ENCODE measurements at places on chromosomes 6 and 20.

DNA sequence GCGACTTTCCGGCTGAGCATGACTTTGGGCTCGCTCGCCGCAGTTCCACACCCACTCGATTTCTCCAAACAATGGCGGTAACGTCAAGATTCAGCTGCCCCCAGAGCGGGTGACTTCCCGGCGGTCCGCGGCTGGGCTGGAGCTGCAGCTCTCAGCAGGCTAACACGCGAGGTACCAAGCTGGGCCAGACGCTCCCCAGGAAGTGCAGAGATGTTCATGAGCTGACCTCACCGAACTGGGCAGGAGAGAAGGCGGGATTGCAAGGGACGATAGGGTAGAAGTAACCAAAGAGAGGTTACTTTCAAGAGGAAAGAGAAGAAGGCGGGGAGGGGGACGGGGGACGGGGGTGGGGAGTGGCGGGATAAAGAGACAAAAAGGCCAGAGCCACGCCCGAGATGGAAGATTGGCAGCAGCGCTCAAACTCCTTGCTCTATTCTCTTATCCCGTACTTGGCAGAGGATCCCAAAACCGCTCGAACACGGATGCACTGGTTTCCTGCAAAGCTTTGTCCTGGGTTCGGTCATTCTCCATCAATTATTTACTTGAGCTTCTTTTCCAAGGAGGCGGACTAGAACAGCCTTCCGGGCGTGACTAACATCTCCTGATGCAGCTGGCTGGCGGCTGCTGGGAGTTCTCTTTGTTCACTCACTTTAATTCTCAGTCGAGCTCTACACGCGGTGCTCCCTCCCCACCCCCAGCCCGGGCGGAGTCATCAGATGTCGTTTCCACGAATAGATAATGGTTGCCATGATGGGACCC, at the start of gene MTCL3:
Gene MTCL3, minus strand, starts transcription at position 626 of the 759 bp plus-strand sequence.
- no peak for DNase-seq

GRCh38 chr6:35294308-35294945, 3.2 kb upstream of the DEF6 start:
- no peak for DNase-seq

DNA sequence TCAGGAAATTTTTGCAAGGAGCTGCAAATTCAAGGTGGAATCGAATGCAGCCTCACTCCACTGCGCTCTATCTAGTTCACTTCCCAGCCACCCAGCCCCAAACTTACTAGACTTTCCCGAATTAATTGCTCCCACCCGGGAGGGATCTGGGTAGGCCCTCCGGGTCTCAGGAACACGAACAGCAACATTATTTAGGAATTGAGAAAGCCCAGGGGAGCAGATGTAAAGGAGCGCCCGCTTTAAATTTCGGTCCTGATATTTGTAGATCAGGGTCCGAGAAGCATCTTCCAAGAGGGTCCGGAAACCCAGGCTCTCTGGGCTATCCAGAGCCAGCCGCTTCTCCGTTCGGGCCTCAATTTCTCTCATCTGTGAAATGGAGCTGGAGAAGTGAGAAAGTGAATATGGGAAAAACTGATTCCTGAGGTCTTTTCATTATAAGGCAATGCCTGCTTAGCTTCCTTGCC, 490 bp upstream of the ID1 start:
- no peak for DNase-seq

- no peak for DNase-seq
Observed at GRCh38 chr20:61994546-61994945, 71.1 kb downstream of the TAF4 start.

DNA sequence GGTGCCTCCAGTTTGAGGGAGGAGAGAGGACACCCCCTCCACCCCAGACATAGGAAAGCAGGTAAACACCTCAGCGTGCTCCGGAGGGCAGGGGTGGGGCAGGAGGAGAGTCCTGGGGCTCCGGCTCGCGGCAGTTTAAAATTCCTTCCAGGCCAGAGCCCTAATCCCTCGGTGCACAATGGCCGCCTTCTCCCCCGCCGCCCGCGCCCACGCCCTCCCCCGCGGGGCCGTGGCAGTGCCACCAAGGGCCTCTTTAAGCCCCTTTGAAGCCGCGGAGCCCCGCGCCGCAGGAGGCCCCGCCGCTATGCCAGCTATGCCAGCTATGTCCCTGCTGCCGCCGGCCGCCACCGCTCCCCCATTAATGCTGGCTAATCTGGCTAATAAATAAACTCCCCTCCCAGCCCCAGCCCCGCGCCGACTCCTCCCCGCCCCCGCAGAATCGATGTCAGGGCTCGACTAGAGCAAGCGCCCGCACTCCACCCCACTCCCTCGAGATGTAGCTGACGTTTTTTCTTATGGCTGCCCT, 125.1 kb downstream of the MRPL14 start:
- DNase-seq = no peak

DNA sequence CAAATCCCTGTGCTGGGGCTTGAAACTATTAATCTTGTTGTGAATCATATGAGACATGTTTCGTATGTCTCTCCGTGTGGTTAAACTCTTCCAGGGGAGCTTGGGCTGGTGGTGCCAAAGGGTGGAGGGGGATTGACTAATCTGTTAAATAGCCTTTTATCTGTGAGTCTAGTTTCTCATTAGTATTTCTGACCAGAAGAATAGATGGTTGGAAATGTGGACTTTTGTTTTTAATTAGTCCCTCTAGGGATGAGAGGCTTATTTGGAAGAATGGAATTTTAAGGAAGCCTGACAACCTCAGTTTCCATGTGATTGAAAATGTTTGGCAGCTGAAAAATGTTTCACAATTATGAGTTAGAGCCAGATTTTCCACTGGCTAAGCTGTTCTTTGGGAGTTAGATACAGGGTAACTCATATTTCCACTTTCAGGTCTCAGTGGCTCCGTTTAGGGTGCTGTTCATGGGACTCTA, 117.3 kb downstream of the BCKDHB start:
- DNase-seq = no peak

DNA sequence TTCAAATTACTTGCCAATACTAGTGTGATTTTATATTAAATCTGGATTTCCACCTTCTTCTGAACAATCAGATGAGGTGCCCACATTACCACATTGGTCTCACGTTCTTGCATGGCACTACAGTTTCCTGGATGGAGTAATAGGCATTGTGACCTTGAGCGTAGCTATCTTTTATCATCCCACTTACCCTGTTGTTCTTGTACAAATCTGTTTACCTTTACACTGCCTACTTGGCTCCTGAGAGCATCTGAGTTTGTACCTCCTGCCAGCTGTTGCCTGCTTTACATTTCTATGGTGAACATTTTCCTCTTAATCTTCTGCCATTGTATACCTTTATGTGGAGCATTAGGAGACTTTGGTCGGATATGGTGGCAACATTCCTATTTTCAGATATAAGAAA, 90.7 kb downstream of the AKAP7 start:
- no peak for DNase-seq

GRCh38 chr6:147438758-147439528, 69.5 kb upstream of the SAMD5 start:
- no peak for DNase-seq

- no peak for DNase-seq
Observed at GRCh38 chr6:1525364-1526038, 84.2 kb upstream of the FOXC1 start.

DNA sequence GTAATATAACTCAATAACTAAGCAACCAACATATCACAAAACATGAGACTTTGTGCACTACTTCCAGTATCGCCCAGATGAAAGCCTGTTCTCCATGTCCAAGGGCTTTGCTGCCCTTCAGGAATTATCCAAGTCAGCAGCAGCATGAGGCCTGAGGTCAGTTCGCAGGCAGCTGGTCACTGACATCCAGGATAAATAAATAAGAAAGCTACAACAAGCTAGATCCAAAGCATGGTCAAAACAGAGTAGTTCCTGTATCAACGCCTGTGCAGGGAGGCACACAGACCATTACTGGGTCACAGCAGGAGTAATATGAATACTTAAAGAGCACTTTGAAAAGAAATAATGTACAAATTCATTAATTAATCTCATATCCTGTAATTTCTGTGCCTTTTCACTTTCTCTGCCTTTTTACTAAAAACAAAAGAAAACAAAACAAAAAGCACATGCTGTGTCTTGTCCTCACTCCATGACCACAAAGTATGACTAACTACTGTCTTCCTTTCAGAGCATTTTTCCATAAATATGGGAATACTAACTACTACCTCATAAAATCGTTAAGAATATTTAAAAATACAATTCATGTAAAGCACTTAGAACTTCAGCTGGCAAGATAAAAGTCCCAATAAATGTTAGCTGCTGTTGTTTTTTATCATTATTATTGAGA, 374.9 kb upstream of the IRAK1BP1 start:
- no peak for DNase-seq

DNA sequence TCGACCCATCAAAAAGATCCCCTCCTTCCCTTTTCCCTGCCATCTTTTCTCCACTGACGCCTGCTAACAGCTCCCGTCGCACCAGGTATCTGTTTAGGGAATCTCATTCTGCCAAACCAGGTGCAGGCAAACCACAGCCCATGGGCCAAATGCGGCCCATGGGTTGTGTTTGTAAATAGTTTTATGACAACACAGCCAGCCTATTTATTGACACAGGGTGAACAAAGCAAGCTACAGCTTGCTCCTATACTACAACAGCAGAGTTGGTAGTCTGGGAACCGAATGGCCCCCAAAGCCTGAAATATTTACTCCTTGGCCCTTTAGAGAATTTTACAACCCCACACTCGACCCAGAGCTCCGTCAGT, 16.4 kb downstream of the NFATC2 start:
- no peak for DNase-seq

- no peak for DNase-seq
Observed at GRCh38 chr20:16621435-16622141, 48.3 kb upstream of the KIF16B start.

DNA sequence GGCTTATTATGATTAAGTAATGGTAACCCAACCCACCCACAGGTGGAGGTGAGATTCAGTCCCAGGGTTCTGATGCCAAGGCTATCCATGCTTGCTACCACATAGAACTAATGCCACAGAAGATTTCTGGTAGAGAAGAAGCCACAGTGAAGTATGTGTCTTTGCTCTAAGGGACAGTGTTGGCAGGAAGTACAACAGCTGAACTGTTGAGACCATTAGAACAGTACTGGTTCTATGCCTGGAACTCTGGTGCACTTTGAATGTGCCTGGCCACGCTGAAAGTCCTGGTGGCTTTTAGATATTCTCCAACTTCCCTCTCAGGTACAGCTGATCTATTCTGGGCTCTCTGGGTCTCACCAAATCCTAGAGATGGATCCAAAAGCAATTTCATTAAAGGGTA, 7.8 kb downstream of the STX7 start:
- DNase-seq = no peak

- DNase-seq = no peak
Observed at GRCh38 chr20:53914091-53914780, 156.2 kb downstream of the BCAS1 start.

GRCh38 chr20:2086980-2087377, 14.6 kb upstream of the STK35 start:
- no peak for DNase-seq

DNA sequence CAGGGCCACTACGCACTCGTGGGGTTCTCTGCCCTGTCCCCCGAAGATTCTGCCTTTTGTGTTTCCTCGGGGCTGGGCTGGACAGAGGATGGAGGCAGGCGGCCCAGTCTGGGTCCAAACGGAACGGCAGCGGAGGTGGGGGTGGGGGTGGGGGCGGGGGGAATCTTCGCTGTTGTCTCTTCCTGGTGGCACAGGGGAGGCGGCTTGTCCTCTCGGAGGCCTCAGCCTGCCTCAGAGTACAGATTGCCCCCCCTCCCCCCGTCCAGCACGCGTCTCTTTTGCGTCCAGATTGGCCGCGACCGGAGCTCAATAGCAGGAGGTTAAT, 1.4 kb upstream of the INSM1 start:
- DNase-seq = no peak

DNA sequence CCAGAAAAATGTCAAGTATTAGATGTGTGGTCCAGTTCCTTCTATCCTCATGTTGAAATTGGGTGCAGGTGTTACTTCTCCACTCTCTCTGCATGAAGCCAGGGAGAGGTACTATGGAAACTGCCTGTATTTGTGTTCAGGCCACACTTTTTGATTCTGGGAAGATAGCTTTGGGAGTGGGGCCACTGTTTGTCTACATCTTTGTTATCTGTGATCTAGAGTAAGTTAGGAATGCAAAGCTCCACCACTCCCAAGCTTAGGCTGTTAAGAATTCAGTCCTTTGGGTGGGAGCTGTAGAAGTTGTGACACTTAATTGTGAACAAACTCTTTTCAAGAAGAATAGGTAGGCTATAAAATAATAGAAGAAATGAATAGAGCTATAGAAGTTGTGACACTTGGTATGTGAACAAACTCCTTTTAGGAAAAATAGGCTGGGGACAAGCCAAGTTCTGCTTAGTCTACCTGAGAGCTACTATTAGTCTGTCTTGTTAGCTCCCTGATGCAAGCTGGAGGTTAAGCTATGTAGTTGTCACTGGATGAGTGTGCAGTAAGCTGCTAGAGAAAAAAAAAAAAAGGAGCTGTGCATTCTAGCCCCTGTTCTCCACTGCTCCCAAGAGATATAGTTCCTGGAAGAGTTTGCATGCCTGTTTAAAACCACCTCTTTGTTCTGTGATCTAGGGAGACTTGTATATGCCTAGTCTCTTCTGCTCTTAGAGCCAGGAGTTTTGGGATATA, 7.1 kb upstream of the GFRAL start:
- no peak for DNase-seq

GRCh38 chr6:152846825-152847224, 96.2 kb downstream of the VIP start:
- no peak for DNase-seq

DNA sequence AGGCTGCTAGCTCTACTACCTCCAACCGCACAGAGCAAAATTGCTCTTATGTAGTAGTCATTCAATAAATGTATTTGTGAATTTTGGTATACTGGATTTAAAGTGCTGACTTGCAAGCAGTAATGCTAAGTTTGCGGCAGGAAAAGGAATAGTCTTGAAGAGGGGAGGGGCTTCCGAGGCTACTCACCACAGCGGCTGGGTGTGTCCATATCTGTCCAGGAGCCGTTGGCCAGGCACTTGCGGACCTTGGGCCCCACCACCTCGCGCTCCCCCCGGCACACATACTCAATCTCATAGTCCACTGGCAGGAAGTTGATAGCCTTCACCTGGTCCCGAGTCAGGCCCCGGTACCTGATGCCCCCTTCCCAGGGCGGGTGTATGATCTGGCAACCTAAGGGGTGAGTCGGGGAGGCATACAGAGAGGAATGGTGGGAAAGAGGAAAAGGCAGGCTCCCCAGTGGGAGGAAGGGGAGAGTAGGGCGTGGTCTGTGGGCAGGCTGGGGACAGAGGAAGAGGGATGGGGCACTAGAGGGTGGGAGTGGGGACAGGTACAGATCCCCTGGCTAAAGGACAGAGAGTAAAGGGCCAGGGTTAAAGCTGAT, 1.7 kb downstream of the GABBR1 start:
- DNase-seq = no peak

DNA sequence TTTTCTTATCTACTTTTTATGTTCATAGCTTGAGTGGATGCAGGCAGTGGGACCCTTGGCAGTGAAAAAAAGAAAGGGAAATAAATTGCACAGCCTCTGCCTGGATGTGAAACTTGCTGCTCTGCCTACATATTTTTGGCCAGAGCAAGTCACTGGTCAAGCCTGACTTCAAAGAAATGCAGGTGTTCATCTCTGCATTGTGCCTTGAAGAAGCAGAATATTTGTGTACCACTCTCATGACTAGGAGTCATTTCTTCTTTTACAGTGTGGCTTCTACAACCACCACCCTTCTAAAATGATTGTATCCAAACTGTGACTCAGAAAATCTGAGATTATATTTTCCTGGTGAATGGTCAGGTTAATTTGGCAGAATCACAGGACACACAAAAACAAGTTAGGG, 2.5 kb upstream of the KATNA1 start:
- no peak for DNase-seq

GRCh38 chr20:47178851-47179250, 177.6 kb downstream of the ZMYND8 start:
- DNase-seq = no peak

GRCh38 chr6:148501178-148501590, 158.5 kb downstream of the SASH1 start:
- no peak for DNase-seq

All from stimulated activated naive B cell treated with anti-CD40 and anti-IgM and Interleukin-4, amounts not matched to agents 10 μg/mL and 1 μg/mL and 100 μg/mL, for 72 hours (primary cell).